Thyroid gland (tissue), 4 donors: ENCODE measurements at places on chromosomes 12 and 14.

DNA sequence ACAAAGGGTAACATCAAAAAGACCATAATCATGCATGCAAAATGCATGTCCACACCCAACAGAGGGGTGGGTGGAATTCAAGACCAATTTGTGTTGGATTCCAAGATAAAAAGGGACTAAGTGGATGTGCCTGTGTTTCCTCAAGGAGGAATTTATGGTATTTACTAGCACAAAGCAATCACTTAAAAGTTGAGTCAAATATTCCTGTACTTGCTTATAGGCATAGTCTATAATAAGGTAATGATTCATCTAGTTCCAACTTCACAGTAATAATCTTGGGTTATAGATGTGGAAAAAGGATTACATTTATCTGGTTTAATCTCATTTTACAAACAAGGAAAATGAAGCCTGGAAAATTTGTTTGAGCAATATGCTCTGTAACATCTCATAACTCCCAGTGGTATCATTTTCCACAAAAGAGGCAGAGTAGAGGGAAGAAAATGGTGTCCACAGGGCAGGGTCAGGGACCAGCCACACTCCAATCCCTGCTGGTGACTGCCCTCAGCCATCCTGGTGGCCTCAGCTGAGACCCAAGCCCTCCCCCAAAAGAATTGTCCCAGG, 80.8 kb upstream of the REP15 start:
- DNase-seq = no peak

GRCh38 chr14:64812412-64812811, 67.3 kb downstream of the SPTB start:
- DNase-seq = peak; percentile 63

- no peak for DNase-seq
These were observed 106.5 kb downstream of the SAMD4A start for GRCh38 chr14:54673193-54674045.

DNA sequence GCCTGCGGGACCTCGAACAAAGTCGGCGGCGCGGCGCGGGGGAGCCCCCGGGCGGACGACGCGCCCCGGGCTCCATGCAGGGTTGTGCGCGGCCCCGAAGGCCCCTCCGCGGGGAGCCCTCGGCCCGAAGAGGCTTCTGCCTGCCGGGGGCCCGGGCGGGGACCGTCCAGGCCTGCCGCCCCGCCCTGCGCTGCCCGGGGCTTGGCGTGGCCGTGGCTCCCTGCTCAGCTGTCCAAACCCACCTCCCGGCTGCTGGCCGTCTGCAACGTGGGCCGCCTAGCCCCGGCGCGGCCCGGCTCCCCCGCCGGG, 670 bp downstream of the DYRK2 start:
- no peak for DNase-seq

- no peak for DNase-seq
These were observed 76.3 kb downstream of the PDE3A start for GRCh38 chr12:20444595-20445170.

DNA sequence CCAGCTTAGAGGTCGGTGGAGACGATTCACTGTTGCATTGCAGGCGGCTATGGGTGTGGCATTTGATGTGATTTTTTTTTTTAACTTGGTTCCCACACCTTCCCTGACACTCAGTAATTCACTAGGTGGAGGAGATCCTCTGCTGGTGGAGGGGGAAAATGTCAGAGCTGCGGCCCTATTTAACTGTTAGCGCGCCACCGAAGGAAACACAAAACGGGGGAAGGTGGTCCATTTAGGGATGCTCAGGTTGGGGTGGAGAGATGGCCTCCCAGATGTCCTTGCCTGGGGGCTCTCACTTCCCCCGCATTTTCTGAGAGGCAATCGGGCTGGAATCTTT, 4.3 kb upstream of the HOXC12 start:
- DNase-seq = no peak

DNA sequence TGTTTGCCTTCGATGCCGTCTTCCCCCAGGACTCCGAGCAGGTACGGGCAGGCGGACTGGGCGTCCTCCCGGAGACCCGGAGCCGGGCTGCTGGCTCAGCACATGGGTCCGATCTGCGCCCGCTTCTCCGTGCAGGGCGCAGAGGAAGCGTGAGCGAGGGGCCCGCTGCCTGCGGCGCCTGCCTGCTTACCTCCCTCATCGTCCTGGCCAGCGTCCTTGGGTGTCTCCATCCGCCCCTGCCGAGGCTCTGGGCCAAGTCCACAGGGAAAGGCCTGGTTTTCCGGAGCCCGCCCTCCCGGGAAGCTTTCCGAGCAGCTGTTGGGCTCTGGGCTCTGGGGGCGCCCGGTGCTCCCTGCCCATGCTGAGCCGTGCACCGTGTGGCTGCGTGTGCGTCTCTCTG, 33.5 kb downstream of the KIF26A start:
- DNase-seq = no peak

DNA sequence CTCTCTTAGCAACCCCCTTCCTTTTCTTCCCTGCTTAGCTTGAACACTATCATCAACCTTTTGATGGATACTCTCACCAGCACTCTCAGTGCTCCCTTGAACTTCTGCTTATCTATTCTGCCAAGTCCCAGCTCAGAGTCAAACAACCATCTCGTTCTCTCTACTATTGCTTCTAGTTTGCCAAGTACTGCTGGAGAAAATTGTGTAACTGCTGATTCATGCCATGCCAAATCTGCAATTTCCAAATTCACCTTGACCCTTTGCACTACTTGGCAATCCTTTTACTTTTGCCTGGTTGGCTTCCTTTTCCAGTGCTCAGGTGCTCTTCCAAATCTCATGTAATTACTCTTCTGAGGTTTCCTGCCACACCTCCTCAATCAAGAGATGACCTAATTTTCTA, 2.8 kb upstream of the CCDC196 start:
- DNase-seq = peak; percentile 42

DNA sequence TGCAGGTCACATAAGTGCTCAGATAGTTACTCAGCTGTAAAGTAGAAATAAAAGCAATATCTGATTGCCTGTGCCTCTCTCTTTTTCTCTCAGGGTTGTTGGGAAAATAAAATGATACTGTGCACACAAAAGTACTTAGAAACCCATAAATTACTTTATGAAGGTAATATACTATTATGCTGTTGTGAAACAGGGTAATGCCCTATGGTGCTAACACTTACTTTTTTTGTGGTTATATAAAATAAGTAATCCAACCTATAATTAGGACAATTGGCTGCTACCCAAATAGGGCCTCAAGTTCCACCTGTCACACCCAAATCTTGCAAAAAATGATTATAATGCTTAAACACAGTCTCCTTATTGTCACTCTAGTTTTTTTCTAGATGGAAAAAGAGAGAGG, 50.6 kb downstream of the DAAM1 start:
- no peak for DNase-seq

DNA sequence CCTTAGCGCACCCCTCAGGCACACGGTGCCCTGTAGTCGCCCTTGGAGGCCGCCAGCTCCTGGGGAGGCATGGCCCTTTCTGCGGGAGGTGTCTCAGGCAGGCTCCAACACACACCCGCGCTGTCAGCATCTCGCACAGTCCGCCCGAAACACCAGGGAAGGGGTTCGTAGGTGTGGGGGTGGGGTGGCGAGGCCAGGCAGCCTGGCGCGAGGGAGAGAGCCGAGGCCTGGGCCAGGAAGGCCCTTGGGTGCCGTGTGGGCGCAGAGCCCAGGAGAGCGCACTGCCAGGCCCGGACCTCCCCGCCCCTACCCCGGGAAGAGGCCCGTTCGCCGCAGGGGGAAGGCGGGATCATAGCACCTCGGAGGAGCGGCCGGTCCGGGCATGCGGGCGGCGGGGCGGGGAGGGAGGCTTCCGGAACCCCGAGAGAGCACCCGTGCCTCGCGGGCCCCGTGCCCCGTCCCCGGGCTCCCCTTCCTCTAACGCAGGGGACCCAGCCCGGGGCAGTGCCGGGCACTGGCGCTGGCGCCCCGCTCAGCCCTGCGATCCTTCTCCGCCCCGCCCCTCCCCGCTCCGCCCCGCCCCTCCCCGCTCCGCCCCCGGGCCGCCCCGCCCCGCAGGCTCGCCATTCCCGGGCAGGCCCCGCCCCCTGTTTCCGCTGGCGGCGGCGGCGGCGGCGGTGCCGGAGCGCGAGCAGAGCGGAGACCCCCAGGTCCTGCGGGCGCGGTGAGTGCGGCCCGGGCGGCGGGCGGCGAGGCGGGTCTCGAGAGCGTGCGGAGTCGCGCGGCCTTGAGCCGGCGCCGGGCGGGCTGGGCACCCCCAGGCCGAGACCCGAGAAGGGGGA, at the start of gene TSPAN9:
TSS of gene TSPAN9 (plus strand) at position 650 of the 842 bp plus-strand sequence. CDS start 123,815 bp downstream, outside the sequence.
- DNase-seq = peak; percentile 91

GRCh38 chr12:82880442-82880901, 193.8 kb downstream of the TMTC2 start:
- no peak for DNase-seq

DNA sequence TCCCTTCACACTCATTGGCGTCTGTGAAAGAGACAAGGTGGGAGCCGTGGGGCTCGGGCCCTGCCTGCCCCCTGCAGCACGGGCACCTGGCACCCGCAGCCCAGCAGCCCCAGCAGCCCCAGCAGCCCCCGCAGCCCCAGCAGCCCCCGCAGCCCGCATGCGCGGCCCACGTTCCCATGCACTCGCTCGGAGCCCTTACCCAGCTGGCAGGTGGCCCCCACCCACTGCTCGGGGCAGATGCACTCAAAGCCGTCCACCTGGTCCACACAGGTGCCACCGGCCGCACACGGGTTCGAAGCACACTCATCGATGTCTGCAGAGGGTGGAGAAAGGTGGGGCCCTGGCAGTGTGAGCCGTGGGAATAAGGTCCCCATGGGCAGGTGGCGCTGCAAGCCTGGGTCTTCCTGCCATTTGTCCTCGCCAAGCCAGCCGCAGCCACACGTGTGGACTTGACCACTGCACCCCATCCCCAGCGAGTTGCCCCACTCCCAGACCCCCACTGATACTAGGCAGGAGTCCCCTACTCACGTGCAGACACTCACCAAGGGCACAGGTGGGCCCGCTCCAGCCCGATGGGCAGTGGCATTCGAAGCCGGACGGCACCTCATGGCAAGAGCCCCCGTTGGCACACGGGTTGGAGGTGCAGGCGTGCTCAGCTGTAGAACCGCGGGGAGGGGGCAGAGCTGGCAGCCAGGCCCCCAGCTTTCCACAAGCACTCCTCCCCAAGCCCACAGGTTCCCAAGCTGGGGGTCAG, 17.3 kb downstream of the JAG2 start:
- no peak for DNase-seq

DNA sequence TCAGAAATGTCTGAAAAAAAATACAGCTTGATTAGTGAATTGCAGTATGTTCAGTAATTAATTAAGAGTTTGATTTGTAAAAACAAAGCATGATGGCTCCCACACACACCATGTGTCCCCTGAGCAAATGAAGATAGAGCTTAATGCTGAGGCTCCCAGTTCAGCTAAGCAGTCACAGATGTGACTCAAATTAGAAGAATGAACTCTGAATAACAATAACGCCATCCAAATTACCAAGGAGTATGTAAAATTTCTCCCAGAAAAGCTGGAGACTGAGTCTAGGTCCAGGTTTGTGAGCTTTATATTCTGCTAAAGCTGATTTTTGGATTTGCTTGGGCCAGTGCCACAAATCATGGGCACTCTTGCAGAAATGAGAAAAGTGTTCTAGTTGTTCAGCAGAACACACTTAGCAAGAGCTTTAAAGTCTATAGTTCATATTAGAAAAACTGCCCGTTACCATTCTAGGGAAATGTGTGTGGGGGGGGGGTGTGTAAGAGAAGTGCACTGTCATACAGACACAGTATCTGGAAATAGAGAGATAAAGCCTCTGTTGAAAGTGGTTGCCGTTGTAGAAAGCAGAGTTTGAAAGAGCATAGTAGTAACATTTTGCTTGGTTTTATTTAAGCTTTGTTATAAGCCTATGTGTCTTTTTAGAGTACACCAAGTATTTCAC, 253.1 kb downstream of the BCAT1 start:
- DNase-seq = peak; percentile 17

GRCh38 chr14:99971941-99972747, 93.1 kb upstream of the EVL start:
- DNase-seq = no peak

DNA sequence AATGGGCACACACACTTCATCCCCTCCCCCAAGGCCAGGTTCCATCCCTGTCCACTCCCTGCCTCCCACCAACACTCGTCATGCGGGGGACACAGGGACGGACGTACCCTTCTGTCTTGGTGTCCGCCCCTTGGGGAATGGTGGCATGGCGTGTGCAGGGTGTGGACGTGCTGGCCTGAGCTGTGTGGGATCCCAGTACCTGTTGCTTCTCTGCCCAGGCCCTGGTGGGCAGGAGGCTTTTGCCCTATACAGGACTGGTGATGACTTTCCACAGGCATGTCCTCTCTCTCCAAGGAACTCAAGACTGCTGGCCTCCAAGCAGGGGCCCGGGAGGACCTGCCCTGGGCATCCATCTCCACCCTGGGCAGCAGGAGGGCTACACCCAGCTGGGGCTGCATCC, 195.8 kb upstream of the PRMT8 start:
- DNase-seq = no peak

DNA sequence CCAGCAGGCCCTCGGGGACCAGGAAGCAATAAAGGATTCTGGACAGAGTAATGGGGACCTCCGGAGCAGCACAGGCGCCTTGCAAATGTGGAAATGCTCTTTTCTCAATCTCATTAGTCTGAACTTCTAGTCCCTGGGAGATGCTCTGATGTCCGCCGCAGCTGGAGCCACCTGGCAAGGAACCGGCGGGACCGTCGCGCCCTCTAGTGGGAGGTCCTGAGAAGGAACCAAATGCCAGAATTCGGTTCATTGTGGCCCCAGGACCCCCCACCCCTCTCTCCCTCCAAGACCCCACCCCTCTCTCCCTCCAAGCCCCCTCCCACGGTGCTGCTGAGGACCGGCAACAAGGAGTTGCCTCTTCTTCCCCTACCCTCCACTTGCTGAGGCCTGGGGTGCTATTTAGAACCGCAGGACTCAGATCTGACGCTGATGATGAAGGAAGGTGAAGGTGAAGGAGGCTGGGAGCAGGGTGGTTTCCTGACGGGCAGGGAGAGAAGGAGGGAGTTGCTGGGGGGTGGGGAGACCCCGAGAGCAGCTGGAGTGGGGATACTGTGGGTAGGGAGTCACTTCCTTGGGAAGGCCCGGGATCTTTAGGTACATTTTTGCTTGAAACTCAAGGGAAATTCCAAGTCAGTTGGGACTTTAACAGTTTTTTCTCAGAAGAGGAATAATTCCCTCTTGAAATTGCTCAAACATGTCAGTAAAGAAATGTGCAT, 42.5 kb downstream of the SMIM41 start:
- DNase-seq = peak; percentile 64

- peak; percentile 46 for DNase-seq
These were observed 1.5 kb downstream of the KDM2B start for GRCh38 chr12:121579190-121579791.

DNA sequence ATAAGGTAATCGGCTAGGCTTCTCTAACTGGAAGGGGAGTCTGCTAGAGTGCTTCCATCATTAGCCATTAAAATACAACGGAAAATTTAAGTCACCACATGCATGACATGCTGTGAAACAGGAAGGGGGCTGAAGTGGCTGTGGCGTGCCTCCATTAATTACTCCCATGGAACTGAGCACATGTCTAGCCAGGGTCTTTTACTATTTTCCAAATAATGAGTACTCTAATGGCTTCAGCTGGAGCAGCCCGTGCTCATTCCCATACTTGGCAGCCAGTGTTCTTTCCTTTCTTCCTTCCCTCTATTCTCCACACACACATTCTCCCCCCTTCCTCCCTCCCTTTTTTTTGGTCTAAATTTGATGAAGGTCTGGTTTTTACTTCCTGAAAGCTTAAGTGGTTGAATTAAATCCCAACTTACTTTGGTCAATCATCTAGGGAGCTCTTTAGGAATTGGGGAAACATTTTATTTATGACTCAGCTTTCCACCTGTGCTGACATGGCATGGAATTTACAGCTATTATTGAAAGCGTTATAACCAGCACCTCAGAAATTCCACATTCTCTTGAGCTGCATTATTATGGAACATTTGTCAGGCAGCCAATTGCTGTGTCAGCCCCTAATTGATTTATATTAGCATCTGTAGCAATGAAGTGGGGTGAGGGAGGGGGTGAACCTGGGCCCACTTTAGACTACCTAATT, 72.3 kb downstream of the LRIG3 start:
- DNase-seq = no peak
